ENCODE measurements at places on chromosomes 3 and 15.
A peak's percentile ranks its signal among the peaks of the same experiment; 100 is the strongest.

DNA sequence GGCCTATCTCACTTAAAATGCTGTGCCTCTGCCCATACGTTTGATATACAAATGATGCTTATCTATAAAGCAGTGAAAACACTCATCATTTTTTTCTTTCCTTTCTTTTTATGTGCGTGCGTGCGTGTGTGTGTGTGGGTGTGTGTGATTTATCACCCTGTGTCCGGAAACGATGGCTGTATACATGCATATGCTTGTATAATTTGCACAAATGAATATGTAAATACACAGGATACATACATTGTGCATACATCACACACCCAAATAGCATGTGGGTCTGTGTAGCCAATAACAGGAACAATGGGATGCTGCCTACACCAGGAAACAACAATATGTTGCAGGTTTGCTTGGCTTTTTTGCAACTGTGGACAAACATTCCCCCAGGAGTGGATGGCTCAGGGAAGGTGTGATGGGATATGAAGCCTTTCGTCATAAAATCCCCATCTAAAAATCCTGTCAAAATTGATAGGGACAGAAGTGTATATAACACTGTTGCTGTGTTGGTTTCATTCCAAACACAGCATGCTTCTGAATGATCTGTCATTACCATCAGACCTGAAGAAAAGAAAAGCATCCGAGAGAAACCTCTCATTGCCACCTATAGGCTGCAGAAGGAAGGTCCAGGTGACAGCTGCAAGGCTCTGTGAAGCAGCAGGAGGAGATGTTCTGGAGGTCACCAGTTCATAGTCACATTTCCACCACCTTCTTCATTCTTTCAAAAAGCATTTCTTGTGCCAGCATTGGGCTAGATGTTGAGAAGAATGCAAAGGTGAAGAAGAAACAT, 503.9 kb upstream of the NR2F2 start:
- DNase-seq, result peak; percentile 44

- DNase-seq, result no peak
These were observed 54.8 kb upstream of the CTSH start for GRCh38 chr15:78999636-79000035.

GRCh38 chr3:32975891-32976595, 24.6 kb downstream of the CCR4 start:
- DNase-seq, result no peak

DNA sequence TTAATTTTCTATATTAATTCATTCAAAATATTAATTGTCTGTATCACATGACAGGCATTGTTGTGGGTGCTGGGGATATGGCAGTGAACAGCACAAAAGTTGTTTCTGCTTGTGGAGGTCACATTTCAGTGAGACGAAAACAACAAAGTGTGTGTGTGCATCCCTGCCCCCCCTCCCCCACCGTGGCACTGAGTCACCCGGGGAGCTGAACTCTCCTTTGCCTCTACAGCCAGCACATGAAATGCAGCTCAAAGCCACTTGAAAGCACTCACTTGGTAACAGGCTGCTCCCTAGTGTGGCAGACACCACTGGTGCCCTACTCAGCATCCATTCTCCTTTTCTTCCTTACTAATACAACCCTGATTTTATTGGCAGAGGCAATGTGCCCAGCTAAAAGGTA, 16.9 kb upstream of the SCAMP5 start:
- no peak for DNase-seq

- no peak for DNase-seq
These were observed 4.3 kb downstream of the GNB5 start for GRCh38 chr15:52186651-52187486.

GRCh38 chr3:150269526-150269925, 138.6 kb upstream of the TSC22D2 start:
- no peak for DNase-seq

All from GM12865 (cell line).